Thyroid gland (tissue), 4 donors: ENCODE measurements at places on chromosomes 16 and 17.
A peak's percentile ranks its signal among the peaks of the same experiment; 100 is the strongest.

DNA sequence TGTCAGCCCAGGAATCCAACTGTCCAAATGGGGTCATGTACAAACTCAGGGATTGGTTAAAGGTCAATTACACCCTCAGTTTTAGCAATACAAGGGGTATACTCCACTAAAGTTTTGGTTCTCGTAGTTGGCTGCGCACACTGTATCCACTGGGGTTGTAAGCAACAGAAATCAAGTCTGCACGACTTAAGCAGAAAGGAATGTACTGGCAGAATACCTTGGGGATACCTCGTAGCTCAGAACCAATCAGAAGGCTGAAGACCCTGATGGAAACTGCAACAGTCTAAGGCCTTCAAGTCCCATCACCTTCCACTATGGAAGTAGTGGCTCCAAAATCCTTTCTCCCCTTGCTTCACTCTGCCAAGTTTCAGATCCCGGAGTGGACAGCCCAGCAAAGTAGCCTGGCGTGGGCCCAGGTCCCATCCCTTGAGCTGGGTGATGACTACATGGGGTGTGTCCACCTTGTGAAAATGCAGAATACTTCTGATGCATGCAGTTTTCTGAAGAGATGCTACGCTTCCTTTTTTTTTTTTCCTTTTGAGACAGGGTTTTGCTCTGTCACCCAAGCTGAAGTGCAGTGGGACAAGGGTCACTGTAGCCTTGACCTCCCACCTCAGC, 21.1 kb upstream of the RPH3AL start:
- no peaks in the 10 kb centered on the region for H3K4me1 ChIP-seq
- no peak for DNase-seq
- no peaks in the 10 kb centered on the region for H3K36me3 ChIP-seq
- H3K4me3 ChIP-seq, result no peak overlapping the region

DNA sequence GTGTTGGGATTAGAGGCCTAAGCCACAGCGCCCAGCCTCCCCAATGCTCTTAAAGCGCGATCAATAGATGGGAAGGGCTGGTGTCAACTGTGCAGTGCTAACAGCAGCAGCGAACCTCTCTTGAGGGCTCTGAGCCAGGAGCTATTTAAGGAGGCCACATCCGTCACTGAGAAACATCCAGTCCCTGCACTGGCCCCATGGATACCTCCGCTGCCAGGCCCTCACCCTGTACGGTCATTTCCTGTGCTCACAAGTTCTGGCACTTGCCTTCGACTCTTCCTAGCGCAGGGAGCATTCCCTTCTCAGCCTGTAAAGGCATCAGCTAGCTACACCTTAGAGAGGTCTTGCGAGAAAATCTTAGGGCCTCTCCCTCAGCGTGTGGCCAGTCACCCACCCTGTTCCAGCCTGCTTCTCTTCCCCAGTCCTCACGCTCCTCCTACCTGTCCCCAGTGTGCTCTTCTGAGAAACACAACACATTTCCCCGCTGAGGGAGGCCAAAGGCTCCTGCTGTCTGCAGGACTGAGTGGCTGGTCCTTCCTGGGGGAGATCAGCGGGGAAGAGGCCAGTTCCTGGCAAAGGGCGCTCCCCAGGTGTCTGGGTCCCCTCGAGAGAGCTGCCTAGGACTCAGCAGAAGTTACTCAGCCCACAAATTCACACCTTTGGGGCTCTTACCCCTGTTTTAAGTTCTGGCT, 28.6 kb downstream of the GTF3C1 start:
- H3K4me3 ChIP-seq, result no peak overlapping the region
- H3K4me1 ChIP-seq, result no peaks in the 10 kb centered on the region
- peak overlapping the region; percentile 64 for H3K27ac ChIP-seq
- peak; percentile 15 for DNase-seq
- peaks cover 26% of the 10 kb centered on the region for H3K36me3 ChIP-seq

DNA sequence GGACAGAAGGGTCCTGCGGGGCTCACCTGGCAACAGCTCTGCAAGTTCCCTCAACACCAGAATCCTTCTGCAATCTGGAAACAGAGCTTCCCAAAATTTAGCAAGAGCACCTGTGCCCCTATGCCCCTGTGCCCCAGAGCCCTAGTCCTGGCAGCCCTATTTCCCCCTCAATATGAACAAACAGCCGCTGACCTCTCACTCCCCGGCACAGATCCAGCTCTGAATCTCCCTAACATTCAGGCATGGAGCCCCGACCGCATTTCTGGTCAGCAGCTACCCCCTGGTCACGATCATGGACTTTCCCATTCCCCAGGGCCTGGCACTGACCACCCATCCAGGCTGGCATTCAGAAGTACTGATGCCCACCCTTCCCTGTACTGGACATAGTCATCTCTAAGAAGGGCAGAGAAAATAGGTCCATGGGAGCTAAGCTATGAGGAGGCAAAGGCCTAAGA, 110.8 kb upstream of the SMURF2 start:
- H3K27ac ChIP-seq, result no peak overlapping the region
- no peak overlapping the region for H3K4me3 ChIP-seq
- DNase-seq, result no peak
- peaks cover 38% of the 10 kb centered on the region for H3K4me1 ChIP-seq
- no peaks in the 10 kb centered on the region for H3K36me3 ChIP-seq
- H3K27me3 ChIP-seq, result no peaks in the 10 kb centered on the region

- DNase-seq, result no peak
- H3K27me3 ChIP-seq, result no peaks in the 10 kb centered on the region
- no peak overlapping the region for H3K4me3 ChIP-seq
- H3K36me3 ChIP-seq, result no peaks in the 10 kb centered on the region
- no peak overlapping the region for H3K27ac ChIP-seq
Observed at GRCh38 chr17:33838281-33838680, 416.8 kb upstream of the CCL2 start.

DNA sequence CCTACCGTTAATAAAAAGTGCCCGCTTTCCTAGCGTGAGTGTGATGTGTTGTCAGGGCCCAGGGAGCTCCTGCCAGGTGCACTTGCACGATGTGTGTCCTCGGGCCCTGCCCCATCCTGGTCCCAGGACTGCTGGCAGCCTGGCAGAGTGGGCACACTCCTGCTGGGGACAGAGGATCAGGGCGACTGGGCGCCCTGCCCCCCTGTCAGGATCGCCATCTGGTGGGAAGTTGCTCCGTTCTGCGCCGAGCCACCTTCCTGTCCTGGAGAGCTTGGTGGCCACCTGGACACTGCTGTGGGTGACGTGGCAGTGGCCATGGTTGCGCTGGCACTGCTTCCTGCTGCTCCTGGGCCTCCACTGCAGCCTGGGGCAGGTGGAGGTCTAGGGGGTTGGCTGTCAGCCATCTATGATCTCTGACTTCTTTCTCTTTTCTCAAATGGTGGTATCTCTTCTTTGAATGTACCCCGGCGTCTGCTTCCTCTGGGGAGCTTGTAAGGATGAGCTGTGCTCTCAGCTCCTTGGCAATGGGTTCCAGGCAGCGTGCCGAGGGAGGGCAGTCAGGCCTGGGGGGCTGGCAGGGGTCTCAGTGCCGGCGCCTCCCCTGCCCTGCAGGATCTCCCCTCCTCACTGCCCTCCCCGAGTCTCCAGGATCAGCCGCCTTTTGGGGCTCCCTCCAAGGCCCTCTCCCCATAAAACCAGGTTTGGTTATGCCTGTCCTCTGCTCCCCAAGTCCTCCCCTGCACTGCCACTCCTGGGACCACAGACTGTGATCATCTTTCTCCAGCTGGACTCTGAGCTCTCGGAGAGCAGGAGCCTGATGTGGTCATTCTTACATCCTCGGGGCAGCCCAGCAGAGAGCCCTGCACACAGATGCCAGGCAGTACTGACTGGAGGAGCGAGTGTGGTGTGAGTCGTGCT, 76.9 kb downstream of the AMFR start:
- H3K27ac ChIP-seq, result no peak overlapping the region
- no peak for DNase-seq
- no peaks in the 10 kb centered on the region for H3K4me1 ChIP-seq
- H3K27me3 ChIP-seq, result no peaks in the 10 kb centered on the region
- no peaks in the 10 kb centered on the region for H3K36me3 ChIP-seq

DNA sequence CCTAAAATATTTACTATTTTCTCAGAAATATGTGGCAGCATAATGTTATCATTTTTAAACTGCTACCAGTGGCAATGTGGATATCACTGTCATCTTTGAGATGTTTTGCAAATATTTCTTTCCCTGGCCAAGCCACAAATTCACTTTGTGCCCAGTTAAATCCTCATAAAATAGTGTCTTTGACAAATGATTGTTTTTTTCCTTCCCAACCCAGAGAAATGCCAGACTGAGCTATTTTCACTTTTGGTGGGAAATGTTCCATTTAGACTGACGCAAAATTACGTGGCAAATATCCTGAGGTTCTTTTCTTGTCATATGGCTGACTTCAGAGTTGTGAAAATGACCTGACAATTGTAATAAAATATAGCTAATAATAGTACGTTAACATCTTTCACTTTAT, 807.0 kb upstream of the SOX9 start:
- H3K4me3 ChIP-seq, result no peak overlapping the region
- H3K36me3 ChIP-seq, result no peaks in the 10 kb centered on the region
- no peak for DNase-seq

GRCh38 chr17:38361694-38362465, 10.2 kb downstream of the SOCS7 start:
- no peaks in the 10 kb centered on the region for H3K27me3 ChIP-seq
- H3K4me1 ChIP-seq, result peaks cover 21% of the 10 kb centered on the region
- no peak overlapping the region for H3K4me3 ChIP-seq
- H3K27ac ChIP-seq, result no peak overlapping the region
- DNase-seq, result no peak

- no peaks in the 10 kb centered on the region for H3K4me1 ChIP-seq
- DNase-seq, result no peak
- no peak overlapping the region for H3K27ac ChIP-seq
- H3K36me3 ChIP-seq, result no peaks in the 10 kb centered on the region
Observed at GRCh38 chr17:32954477-32954876, 26.5 kb downstream of the TMEM98 start.

DNA sequence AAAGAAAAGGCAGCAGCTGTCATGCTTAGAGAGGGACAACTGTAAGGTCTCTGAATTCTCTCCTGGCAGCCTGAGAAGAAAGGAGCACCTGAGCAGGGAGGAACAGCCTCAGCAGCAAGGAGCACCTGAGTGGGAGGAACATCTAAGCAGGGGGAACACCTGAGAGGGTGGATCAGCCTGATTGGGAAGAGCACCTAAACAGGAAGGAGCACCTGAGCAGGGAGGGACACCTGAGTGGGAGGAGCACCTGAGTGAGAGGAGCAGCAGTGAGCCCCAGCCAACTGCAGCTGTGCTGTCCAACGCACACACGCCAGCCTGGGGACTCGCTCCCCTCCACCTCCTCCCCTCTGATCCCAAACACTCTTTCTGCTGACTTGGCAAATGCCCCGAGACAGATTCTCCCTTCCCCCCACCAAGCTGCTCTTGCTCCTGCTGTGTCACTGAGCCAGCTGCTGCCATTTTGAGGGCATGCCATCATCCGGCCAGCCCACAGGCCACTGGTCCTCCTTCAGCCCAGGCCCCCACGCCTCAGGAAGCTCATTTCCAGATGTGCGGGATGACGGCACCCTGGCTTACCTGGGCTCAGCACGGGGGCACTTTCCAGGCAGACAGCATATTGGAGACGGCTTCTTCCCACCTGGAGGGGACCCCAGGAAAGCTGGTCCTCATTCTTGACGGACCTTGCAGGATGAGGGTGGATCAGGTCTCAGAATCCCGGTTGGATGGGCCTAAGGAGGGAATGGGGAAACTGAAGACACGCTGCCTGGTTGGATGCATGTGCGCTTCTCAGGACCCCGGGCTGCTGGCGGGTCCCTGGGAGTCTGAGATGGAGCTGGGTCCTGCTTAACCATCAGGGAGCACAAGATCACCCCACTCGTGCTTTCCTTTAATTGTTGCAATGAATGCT, 57.7 kb upstream of the RBFOX3 start:
- no peak overlapping the region for H3K4me3 ChIP-seq
- no peaks in the 10 kb centered on the region for H3K27me3 ChIP-seq
- no peaks in the 10 kb centered on the region for H3K36me3 ChIP-seq
- DNase-seq, result no peak

- no peak overlapping the region for H3K27ac ChIP-seq
- H3K36me3 ChIP-seq, result no peaks in the 10 kb centered on the region
- no peaks in the 10 kb centered on the region for H3K4me1 ChIP-seq
- H3K4me3 ChIP-seq, result no peak overlapping the region
Observed at GRCh38 chr16:86902656-86903001, 324.3 kb downstream of the FOXL1 start.

DNA sequence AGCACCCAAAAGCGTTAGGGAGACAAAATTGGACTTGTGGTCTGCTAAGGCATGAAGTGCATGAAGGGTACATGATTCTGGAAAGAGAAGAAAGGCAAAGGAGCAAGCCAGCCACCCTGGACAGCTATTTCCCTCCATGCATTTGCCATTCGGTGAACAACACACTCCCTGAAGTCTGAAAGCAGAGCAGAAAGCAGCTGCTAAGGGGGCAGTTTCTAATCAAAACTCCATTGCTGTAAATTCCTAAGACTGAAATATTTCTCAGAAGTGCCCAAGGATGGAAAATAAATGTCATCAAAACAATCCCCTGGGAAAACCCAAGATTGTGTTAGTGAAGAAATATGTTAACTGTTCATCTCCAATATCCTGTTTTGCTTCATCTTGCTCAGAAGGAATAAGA, 44.3 kb downstream of the PMP22 start:
- H3K27ac ChIP-seq, result no peak overlapping the region
- H3K4me3 ChIP-seq, result no peak overlapping the region
- no peaks in the 10 kb centered on the region for H3K36me3 ChIP-seq
- H3K27me3 ChIP-seq, result no peaks in the 10 kb centered on the region

DNA sequence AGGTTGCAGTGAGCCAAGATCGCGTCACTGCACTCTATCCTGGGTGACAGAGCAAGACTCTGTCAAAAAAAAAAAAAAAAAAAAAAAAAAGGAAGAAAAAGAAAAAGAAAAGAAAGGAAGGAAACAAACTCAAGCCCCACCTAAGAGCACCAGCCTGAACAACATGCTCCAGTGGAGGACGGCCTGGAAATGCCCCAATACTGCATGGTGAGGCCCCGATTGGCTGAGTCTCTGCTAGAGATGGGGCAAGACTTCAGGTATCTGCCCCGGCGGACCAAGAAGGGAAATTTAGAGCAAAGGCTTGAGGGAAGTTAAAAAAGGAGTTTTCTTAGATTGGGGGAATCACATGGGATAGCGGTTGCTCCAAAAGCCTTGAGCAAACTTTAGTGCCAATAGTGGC, 10.4 kb upstream of the ZNF652 start:
- H3K27me3 ChIP-seq, result no peaks in the 10 kb centered on the region
- H3K36me3 ChIP-seq, result no peaks in the 10 kb centered on the region
- DNase-seq, result no peak
- H3K4me1 ChIP-seq, result no peaks in the 10 kb centered on the region
- H3K4me3 ChIP-seq, result no peak overlapping the region

DNA sequence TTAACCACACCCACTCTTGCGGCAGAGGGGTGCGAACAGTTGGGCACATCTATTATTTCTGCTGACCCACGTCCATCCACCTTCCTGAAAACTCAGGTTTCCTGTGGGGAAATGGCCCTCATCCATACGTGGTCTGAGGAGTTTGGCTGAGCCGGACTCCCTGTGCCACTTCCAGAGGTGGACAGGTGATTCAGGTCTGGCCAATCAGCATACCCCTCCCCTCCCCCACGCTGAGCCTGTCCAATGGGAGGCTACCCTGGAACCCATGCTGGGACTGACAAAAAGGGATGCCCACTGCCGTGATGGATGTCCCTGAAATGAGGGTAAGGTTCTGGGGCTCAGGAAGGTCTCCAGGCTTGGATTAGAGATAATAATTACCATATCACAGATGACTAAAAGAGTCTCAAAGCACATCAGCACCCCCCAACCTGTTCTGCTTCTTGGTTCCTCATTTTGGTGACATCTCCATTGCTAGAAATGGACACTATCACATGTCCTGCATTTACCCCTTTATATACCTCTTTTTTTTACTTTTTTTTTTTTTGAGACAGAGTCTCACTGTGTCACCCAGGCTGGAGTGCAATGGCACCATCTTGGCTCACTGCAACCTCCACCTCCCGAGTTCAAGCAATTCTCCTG, 5.3 kb upstream of the MAPK7 start:
- DNase-seq, result no peak
- no peaks in the 10 kb centered on the region for H3K27me3 ChIP-seq
- no peaks in the 10 kb centered on the region for H3K36me3 ChIP-seq
- H3K27ac ChIP-seq, result no peak overlapping the region
